ENCODE measurements at places on chromosomes 4 and X.
A peak's percentile ranks its signal among the peaks of the same experiment; 100 is the strongest.

- DNase-seq, result no peak
These were observed 205.5 kb downstream of the PRR32 start for GRCh38 chrX:127025013-127025412.

DNA sequence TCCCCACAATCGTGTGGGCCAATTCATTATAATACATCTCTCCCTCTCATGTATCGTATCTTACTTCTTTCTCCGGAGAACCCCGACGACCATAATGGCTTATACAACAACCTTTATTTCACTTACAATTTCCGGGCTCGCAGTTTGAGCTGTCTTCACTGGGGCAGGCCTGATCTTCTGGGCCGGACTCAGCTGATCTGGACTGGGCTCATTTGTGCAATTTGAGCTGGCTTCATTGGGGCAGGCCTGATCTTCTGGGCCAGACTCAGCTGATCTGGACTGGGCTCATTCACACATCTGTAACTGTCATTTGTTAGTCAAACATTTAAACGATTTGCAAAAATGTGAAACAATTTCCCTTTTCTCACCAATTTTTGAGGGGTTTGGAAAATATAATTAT is 171.5 kb upstream of the FRG1 start:
- no peak for DNase-seq

DNA sequence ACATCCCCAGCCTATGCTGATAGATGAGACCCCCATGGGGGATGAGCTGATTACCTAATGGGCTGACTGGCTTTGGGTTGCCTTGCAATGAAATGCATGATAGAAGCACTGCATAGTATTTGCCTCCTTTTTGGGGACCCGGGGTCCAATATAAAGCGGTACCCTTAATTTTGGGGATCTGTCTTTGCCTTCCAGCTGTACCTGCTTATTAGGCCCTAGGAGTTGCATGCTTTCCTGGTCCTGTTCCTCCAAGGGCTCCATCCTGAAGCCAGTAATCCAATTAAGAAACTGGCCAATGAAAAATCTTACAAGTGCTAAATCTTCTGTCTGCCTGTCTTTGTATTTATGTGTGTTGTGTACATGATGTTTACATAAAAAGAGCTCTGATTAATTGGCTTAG is 791.6 kb downstream of the TRIML1 start:
- DNase-seq, result peak; percentile 37

GRCh38 chrX:16067886-16068515 is 55.4 kb upstream of the GRPR start:
- DNase-seq, result no peak

GRCh38 chr4:38163216-38164006 is 203.2 kb downstream of the PTTG2 start:
- DNase-seq, result no peak

DNA sequence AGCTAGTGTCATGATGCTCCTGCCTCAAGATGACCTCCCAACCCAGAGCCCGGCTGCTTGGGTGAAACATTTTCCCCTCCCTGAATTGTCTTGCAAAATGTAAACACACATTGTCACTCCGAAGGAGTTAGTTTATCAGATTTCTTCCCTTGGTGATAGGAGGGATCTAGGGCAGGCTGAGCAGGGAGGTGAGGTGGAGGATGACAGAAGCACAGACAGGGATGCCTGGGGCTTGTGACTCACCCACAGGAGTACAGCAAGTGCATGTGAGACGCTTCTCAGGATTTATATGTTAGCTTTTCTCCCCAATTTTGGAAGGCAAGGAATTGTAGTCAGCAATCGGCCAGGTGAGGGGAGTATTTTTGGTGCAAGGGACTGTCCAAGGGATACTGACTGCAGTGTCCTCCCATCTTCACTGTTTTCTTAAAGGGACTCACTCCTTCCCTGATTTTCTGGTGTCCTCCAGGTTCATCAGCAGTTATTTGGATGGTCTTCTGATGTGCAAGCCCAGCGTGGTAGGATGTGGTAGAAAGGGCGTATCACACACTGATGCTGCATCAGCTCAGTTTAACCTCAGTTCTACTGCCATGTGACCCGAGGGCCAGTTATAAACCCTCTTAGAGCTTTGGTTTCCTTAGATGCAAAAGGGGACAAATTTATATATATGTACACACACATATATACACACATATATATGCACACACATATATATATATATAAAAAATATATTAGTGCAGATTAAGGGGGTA is 46.2 kb upstream of the IGFBP7 start:
- no peak for DNase-seq

Measured in eye (tissue), 1 donor.